Osteocyte (in vitro differentiated cells): ENCODE measurements at places on chromosomes 5 and 9.

DNA sequence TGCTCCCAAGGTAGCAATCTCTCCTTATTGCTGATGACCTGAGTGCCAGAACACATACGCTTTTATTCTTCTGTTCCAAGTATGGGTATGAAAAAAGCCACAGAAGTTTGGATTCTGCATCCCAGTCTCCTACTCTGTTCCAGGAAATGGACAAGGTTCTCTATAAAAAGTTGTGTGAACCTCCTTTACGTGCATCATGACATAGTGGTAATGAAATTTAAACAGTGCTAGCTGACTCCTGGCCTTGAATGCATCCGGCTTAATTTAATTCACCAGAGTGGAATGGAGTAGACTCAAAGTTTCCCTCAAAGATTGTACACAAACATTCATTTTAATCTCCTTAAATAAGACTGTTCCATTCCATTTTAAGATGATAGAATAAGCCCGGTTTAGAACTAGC, 68.9 kb downstream of the LURAP1L start:
- no peak for DNase-seq

DNA sequence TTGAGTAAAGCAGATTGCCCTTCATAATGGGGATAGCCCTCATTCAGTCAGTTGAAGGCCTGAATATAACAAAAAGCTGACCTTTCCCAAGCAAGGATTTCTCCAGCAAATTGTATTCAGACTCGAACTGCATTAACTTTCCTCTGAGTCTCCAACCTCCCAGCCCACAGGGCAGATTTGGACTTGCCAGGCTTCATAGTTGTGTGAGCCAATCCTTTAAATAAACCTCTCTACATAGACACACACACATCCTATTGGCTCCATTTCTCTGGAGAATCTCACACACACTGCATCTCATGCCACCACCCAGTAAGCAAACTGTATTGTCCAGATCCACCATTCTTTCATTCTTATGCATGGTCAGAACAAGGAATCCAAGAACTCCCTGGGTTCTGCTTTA, 225.1 kb downstream of the MPDZ start:
- no peak for DNase-seq

GRCh38 chr5:32135086-32135485, 39.0 kb downstream of the GOLPH3 start:
- no peak for DNase-seq

DNA sequence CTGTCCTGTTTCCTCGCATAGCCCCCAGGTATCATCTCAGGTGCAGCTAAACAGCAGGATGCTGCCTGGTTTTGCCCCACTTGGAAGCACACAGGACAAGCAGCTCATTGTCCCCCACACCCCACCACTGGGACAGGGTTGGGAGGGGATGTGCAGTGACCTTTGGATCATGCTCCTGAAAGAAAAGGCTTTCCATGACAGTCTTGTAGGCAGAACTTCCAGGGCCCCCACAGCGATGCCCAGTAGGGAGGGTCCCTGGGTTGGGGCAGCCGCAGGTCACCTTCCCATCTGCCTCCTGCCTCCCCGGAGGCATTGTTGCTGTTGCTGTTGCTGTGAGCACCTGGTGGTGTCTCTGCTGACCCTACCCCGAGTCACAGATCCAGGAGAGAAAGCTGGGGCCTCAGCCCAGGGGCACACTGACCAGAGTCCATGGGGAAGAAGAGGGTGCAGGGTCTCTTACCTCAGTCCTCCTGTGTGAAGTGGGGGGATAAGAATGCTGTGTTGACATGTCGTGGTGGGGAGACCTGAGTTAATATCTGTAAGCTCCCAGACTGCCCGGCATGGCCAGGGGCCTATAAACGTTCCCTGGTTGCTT, 8.5 kb downstream of the CEP72 start:
- DNase-seq: no peak

- DNase-seq: no peak
Measured at GRCh38 chr5:66993448-66993847, 203.2 kb downstream of the CD180 start.

DNA sequence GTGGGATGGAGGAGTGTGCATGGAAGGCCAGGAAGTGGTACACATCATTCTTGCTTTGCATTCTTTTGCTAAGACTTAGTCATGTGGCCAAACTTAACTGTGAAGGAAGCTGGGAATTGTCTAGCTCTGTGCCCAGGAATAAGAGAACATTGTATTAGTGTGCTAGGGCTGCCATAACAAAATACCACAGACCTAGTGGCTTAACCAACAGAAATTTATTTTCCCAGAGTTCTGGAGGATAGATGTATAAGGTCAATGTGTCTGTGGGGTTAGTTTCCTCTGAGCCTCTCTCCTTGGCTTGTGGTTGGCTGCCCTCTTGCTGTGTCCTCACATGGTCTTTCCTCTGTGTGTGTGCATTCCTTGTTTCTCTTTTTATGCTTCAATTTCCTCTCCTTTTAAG, 32.4 kb downstream of the NNT start:
- DNase-seq: no peak

- DNase-seq: peak; percentile 95
Measured at GRCh38 chr5:150458802-150459557, 9.4 kb upstream of the RPS14 start.

DNA sequence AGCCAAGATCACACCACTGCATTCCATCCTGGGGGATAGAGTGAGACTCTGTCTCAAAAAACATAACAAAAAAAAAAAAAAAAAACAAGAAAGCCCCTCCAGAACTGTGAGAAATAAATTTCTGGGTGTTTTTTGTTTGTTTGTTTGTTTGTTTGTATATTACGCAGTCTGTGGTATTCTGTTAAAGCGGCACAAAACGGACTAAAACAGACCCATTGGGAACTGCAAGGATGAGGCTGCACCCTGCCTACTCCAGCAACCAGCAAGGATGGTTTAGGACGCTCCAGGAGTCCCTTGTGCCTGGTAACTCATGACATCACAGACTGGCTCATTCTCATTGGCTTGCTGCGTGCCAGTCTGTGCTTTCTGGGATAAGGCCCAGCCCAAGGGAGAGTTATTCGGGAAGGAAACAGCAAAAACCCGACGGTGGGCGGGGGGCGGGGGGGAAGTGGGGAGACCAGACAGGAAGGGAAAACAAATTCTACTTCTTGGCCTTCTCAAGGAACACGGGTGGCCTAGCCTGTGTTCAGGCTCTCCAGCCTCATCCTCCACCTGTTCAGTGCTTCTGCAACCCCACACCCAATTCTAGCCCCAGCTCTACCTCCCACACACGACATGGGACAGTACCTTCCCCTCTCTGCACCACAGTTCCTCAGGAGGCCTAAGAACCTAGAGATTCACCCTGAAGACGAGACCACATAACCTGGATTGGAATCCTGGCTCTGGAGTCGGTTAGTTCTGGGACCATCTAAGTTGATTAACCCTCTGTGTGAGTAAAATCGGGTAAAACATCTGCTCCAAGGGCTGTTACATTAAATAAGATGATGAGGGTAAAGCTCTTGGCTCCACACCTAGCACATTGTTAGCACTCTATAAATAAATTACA, 2.8 kb downstream of the CD74 start:
- DNase-seq: peak; percentile 89

GRCh38 chr9:129719135-129719534, 33.7 kb downstream of the PTGES start:
- no peak for DNase-seq

- no peak for DNase-seq
Measured at GRCh38 chr5:5652181-5652580, 229.7 kb downstream of the ICE1 start.

GRCh38 chr9:106403081-106403480, 459.9 kb upstream of the ZNF462 start:
- DNase-seq: no peak

GRCh38 chr9:126952205-126952977, 37.8 kb downstream of the RALGPS1 start:
- DNase-seq: no peak

DNA sequence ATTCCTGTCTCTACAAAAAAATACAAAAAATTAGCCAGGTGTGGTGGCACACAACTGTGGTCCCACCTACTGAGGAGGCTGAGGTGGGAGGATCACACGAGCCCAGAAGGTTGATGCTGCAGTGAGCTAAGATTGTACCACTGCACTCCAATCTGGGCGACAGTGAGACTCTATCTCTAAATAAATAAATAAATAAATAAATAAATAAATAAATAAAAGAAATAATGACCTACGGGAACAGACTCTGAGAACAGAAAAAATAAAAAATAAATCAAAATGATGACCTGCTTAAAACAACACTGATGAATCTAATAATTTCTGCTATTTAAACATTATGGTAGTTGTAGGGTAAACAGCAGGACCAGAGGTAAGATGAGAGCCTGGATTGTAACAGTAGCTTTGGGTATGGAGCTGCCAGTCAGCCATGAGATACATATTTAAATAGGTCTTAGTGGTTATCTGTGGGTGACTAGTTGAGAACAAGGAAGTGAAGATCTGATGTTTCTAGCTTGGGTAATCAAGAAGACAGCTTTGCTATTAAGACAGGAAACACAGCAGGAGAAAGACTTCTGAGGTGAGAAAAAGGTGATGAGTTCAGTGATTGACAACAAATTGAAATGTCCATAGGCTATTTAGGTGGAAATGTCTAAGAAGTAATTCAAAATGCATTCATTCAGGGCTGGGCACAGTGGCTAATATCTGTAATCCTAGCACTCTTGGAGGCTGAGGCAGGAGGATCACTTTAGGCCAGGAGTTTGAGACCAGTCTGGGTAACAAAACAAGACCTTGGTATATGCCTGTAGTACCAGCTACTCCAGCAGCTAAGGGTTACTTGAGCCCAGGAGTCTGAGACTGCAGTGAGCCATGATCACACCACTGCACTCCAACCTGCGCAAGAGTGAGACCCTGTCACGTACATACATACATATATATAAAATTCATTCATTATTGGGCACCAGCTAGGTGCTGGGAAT, 11.0 kb downstream of the RNF145 start:
- DNase-seq: no peak

GRCh38 chr9:86707932-86708510, 239.3 kb downstream of the GAS1 start:
- DNase-seq: no peak

GRCh38 chr5:169545762-169546161, 37.8 kb upstream of the SPDL1 start:
- DNase-seq: no peak

DNA sequence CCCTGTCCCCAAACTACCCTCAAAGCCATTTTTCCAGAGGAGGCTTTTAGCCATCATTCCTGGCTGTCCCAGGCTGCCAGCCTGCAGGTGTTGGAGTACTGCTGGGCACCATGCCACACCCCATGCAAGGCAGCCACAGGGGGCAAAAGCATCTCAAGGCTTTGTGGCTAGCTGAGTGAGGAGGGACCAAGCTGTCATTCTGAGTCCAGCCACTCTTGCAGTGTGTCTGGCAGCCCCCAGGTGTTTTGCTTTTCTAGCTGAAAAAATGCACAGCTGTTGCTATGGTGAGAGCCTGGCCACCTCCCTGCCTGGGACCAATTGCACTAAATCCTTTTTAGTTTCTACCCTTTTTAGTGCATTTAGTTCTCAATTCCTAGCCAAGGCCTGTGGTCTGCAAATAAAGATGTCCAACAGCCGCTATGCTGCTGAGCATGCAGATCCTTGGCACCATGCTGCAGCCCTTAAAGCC, 50.4 kb upstream of the PTGS1 start:
- DNase-seq: no peak

- no peak for DNase-seq
Measured at GRCh38 chr5:107466233-107466769, 204.4 kb downstream of the EFNA5 start.

DNA sequence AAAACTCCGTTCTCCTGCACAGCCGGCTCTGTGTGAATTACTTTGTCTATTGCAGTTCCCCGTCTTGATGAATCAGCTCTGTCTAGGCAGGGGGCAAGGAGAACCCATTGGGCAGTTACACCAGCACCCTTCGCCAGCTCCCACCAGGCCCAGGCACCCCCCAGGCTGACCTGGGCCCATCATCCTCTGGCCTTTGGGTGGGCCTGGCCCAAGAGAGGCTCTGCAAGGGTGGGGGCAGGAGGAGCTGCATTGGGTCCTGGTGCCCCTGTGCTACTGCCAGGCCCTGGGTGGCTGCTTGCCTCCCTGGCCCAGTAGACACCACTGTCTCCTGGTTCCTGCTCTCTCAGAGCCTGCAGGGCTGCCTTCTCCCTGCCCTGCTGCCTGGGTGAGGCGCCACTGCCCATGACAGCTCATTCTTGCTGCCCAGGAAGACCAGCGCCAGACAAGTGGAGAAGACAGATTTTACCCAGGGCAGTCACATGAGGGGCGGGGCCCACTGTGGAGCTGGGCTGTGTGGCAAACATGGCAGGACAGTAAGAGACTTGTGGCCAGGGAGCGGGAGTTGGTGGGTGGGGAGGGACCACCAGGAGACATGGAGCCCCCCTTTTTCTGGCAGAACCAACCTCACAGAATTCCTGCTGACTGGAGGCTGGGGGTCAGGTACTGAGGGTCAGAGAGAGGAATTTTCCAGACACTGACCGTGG, 67.2 kb downstream of the MRPL36 start:
- peak; percentile 80 for DNase-seq

DNA sequence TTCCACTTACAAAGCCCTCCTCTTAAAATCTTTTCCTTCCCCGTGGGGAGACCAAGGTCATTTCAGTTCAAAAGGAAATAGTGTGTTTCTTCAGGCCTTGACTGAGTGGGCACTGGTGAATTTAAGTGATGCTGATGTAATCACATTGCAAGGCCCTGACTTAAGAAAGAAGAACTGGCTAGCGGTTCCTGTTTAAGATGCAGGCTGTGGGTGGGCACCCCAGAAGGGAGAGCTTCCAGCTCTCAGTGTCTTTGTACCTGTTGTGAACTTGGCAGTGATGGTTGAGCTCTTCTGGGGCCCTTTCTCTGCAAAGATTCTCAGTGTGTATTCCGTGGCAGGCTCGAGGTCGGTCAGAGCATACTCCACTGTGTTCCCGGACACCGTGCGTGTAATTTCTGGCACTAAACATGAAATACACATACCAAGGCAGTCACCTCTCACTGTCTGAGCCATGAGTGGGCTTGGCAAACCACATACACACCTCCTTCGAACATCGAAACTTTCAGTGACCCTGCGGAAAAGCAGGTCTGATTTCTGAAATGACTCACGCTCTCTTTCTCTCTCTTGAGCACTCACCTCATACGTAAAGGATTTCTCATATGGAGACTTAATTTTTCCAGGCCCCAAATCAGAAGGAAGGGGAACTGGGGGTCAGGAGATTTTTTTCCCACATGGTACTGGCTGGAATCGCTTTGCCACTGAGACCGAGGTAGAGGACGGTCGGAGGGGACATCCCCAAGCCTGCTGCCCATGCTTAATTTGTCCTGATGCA, 81.9 kb downstream of the TNC start:
- no peak for DNase-seq

DNA sequence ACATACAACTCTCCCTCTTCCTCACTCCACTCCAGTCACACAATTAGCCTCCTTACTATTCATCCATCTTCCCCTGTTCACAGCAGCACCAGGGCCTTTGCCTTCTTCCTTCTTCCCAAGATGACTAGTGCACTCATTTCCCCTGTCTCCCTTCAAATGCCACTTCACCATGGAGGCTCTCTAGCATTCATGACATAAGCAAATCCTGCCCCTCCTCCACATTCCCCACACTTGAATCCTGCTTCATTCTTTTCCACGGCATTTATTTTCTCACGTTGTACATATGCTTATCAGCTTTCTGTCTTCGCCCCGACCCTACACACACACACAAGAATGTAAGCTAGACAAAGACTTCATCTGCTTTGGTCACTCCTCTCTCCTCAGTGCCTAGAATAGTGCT, 133.3 kb downstream of the CDK5RAP2 start:
- no peak for DNase-seq

- DNase-seq: no peak
Measured at GRCh38 chr5:20649966-20650365, 662.0 kb upstream of the CDH18 start.

GRCh38 chr5:78753093-78753531, 104.5 kb upstream of the LHFPL2 start:
- DNase-seq: peak; percentile 75
